C1 segment of cervical spinal cord (tissue), 14 donors: ENCODE measurements at places on chromosomes 7 and 10.
A peak's percentile ranks its signal among the peaks of the same experiment; 100 is the strongest.

DNA sequence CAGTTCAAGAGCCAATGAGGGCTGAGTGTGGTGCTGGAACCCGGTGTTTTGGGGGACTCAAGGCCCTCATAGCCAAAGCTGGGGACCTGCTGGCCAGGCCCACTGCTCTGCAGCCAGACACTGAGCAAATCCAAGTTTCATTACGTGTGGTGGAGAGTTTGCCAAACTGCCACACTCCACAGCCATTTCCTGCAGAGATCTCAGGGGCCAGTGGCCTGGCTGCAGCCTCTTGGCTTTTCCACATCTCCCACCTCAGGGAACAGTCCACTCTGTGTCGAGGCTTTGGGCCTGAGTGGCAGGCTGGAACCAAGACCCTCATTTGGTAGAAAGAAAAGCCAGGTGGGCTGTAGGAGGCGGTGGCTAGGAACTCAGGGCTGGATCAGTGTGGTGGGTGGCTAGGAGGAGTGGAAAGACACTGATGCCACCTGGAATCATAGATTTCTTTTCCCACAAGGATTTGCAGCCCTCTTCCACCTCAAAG lies 3.2 kb downstream of the HOXA11 start:
- no peak for DNase-seq

- DNase-seq, result no peak
Observed at GRCh38 chr7:99196536-99197258, 11.2 kb downstream of the KPNA7 start.

DNA sequence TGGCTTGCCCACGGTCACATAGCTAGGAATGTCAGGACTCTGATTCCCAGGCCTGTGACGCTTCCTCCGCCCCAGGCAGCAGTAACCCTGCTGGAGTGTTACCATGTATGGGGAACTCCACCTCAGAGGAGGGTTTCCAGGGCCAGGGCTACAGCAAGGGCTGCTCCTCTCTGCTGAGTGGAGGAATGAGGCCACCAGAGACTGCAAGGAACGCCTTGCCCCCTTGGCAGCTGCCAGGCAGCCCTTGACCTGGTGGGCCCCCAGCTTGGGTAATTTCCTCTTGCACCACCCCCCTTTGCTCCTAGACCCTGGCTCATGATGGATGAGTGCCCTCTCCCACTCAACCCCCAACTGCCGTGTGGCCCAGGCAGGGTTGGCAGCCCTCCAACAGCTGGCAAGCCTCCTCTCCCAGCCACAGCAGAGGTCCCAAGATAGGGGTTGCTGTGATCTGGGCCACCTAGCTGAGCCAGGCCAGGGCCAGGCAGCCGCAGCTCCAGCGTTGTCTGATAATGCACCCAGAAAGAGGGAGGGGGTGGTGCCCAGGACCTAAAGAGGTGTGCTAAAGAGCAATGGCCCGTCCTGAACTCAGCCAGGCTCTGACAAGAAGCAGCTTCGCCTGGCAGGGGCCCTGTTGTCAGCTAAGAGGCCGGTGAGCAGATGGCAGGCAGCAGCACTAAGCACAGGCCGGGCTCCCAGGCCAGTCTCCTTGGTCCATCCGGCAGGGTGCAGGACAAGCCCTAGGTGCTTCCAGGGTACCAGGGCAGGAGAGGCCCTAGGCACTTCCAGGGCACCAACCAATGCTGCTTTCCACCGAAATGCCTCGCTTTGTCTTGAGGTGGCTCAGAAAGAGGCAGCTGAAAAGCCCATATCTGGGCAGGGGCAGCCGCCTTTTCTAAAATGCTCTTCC lies 35.4 kb downstream of the DRGX start:
- no peak for DNase-seq

DNA sequence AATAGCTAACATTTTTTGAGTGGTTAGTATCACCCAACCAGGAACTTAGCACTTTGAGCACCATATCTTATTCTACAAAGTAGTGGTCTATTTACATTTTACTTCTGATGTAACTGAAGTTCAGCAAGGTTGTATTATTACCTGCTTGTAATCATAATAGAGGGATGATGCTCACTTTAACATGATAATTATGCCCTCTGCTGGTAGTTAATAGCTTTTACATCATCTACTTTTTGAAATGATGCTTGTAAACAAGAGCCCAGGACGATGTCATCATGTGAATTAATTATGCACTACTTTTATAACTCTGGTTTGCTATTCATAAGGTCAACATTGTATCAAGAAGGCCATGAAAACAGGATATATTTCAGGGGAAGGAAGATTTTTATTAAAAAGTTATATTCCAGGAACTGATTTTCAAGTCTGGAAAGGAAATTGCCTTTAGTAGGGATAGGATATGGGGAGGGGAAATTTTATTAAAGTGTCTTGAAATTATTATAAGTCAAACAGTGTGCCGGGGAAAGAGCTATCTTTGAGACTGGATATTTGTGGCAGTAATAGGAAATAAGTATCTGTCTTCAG lies 80.3 kb upstream of the SCIN start:
- DNase-seq, result no peak

- no peak for DNase-seq
Observed at GRCh38 chr7:43481902-43482678, 100.8 kb upstream of the STK17A start.

GRCh38 chr10:100654782-100655325 lies 90.5 kb upstream of the PAX2 start:
- no peak for DNase-seq

DNA sequence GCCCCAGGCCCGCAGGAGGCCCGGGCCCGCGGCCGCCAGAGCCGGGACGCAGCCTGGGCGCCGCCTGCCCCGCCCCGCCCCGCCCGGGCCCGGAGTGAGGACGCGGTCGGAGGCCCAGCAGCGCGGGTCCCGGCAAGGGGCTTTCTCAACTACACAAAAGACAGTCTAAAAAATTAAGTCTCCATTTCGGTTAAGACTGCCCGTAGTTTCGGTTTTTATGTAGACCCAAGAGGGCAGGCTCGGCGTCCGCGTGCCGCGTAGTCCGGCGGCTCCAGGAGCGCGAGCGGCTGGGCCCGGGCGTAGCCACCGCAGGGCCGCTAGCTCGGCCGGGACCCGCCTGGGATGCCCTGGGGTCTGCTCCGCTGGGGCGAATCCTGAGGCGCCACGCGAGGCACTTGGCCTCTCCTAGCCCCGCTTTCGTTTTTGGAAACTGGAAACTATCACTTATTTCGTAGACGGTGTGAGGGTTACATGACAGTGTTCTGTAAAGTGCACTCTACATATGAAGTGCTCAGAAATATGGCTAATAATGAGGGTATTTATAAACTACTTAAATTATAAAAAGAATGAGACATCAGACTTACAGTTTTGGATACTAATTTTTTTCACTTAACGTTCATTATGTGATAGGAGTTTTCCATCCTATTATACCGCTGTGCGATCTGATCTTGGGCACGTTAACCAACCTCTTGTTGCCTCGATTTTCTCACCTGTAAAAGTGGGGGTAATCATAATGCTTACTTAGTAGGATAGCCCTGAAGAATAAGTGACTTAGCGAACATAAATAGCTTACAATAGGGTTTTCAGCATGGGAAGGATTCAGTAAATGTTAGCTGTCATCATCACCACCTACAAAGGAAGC lies 573 bp downstream of the BLVRA start:
- DNase-seq, result peak; percentile 61

DNA sequence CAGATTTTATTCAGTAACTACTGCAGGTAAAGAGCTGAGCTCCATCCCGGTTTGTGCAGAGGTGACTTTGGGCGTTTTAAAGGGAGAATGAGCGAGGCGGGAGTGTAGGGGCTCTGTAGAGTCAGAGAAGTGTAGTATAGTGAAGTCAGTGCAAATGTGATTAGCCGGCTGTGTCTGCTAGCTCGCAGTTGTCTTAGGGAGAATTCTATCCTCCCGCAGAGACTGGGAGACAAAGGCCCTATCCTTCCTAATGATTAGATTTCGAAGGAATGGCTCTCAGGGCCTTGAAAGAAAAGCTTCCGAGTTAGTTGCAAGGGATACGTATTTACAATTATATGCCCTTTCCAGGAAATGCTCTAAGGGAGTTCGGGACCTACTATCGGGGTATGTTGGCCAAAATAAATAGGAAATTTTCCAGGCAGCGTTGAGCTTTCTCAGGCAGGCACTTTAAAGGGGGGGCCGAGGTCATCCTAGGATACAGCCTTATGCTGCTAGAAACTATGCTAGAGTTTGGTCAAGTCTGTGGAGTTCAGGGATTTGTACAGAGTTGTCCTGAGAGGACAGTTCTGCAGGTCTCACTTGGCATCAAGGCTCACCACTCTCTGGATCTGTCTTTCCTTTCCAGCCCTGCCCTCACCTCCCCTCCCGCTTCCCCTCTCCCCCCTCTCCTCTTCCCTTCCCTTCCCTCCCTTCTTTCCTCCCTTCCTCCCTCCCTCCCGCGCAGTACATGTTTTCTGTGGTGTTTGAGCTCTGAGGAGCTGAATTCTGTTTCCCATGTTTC lies 825 bp downstream of the MRPL32 start:
- DNase-seq, result peak; percentile 47

DNA sequence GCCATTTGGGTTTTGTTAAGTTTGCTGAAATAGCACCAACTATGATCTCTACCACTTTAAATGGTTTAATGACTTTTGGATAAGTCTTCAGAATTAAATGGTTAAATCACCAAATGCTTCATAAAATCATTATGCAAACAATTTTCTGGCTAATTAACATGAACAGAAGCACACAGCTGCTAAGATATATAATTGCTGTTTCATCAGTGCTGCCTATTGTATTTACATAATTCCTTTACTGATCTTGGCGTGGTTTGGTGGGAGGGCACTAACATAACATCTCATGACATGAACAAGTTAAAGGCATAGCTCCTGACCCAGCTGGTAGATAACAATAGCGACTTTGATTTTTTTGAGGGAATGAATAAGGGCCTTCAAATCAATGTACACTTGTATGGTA lies 94.1 kb downstream of the FZD1 start:
- DNase-seq, result no peak
